ENCODE measurements at places on chromosomes 1 and 21. TPM values are rescaled to one million over a fixed set of nuclear protein-coding genes. Genes with fewer than 3 reads are reported as not detected.

The LMX1A gene
- 0.18 TPM for total RNA-seq

The MPZ gene
- 4.5 TPM for total RNA-seq

The LAMTOR5 gene
- 101 TPM for total RNA-seq

The SPRR3 gene
- total RNA-seq: not detected

The PADI2 gene
- 0.50 TPM for total RNA-seq

The BCL2L15 gene
- 0.16 TPM for total RNA-seq

The ITLN1 gene
- total RNA-seq: 0.33 TPM

The PIGV gene
- total RNA-seq: 12.1 TPM

The AJAP1 gene
- 0.46 TPM for total RNA-seq

The UBXN10 gene
- total RNA-seq: 2.8 TPM

The HES5 gene
- total RNA-seq: 0.36 TPM

The RIIAD1 gene
- total RNA-seq: 1.2 TPM

GRCh38 chr1:35615440-35615839 is 25.9 kb downstream of the PSMB2 start:
- H3K27ac ChIP-seq: no peak overlapping the region
- peaks cover 8% of the 10 kb centered on the region for H3K36me3 ChIP-seq
- no peak for DNase-seq
- no peak overlapping the region for H3K4me3 ChIP-seq
- no peaks in the 10 kb centered on the region for H3K4me1 ChIP-seq

DNA sequence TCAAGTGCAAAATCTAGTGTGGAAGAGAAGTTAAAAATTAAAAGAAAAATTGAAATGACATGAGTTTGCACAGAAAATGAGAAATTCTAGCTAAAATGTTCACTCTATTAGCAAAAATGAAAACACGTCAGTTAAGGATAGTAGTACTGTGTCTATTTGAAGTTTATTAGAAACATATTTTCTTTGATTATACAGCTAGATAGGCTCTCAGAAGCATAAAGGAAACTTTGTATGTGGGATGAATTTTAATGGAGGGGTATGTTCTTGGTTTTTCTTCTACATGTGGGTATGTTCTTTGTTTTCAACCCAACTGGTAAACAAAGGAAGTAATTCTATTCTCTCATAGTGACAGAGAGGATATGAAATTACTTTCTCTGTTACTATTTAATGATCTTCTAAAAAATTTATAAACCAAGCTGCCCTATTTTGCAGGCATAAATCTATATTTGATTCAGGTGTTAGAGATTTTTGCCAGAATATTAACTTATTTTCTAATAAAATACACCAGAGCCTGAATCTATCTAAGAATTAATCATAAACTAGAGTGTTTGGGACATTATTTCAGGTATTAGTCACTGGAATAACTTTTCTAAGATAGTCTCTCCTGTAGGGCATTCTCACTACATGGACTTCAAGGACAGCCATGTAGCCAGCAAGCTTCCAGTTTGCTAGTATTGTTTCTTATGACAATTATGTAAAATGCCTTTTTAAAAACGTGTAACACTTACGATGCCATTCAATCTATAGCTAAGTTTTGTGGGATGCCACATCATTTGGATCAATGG is 15.8 kb downstream of the GPSM2 start:
- no peak for DNase-seq
- H3K4me3 ChIP-seq: no peak overlapping the region
- H3K36me3 ChIP-seq: no peaks in the 10 kb centered on the region
- H3K27ac ChIP-seq: no peak overlapping the region

DNA sequence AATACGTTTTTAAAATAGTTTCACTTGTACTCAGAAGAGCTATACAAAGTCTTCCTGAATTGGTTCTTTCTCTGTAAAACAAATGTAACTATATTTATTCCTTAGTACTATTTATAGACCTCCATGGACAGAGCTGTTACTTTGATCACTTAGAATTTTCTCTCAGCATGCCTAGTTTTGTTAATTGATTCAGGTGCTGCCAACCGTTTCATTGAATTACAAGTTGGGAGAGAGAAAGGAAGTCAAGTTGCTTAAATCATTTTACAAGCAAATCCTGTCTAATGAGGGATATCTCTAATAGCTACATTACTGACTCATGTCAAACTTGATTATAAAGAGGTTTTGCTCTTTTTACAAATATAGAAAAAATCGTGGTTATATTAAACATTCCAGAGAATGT is 241.0 kb downstream of the FMN2 start:
- no peak overlapping the region for H3K27ac ChIP-seq
- no peak overlapping the region for H3K4me3 ChIP-seq
- no peaks in the 10 kb centered on the region for H3K4me1 ChIP-seq
- H3K36me3 ChIP-seq: no peaks in the 10 kb centered on the region
- no peak for DNase-seq
- no peaks in the 10 kb centered on the region for H3K27me3 ChIP-seq

DNA sequence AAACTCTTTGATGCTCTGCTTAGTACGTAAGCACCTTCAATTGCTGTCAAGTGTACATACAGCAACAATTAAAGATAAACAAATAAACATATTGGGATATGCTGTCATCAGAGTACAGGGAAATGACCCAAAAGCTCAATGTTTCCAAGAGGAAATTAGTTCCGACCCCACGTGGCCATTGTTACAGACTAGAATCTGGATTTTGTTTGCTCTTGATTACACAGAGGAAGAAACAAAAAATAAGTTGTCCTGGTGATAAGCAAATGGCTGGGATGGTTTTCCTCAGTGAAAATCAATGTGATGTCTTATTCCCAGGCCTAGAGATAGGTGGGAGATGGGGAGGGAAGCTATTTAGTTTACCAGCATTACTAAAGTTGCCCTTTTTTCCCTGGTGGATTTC is 113.0 kb upstream of the UBE2U start:
- DNase-seq: no peak
- peaks cover 18% of the 10 kb centered on the region for H3K4me1 ChIP-seq
- no peak overlapping the region for H3K27ac ChIP-seq
- H3K36me3 ChIP-seq: peaks cover 3% of the 10 kb centered on the region

- H3K4me3 ChIP-seq: peak overlapping the region; percentile 16
- no peaks in the 10 kb centered on the region for H3K36me3 ChIP-seq
- H3K27me3 ChIP-seq: no peaks in the 10 kb centered on the region
- no peak overlapping the region for H3K27ac ChIP-seq
- DNase-seq: no peak
These were observed 684 bp downstream of the IFI16 start for GRCh38 chr1:159010391-159010790.

- H3K36me3 ChIP-seq: peaks cover 4% of the 10 kb centered on the region
- H3K27ac ChIP-seq: peak overlapping the region; percentile 63
- H3K4me3 ChIP-seq: peak overlapping the region; percentile 33
- peaks cover 68% of the 10 kb centered on the region for H3K4me1 ChIP-seq
- DNase-seq: no peak
- no peaks in the 10 kb centered on the region for H3K27me3 ChIP-seq
These were observed 56.9 kb downstream of the SLC45A1 start for GRCh38 chr1:8374812-8375211.

- peaks cover 4% of the 10 kb centered on the region for H3K4me1 ChIP-seq
- peaks cover 2% of the 10 kb centered on the region for H3K36me3 ChIP-seq
- no peak overlapping the region for H3K4me3 ChIP-seq
- DNase-seq: no peak
- no peak overlapping the region for H3K27ac ChIP-seq
These were observed 5.3 kb downstream of the MIB2 start for GRCh38 chr1:1620433-1621139.

DNA sequence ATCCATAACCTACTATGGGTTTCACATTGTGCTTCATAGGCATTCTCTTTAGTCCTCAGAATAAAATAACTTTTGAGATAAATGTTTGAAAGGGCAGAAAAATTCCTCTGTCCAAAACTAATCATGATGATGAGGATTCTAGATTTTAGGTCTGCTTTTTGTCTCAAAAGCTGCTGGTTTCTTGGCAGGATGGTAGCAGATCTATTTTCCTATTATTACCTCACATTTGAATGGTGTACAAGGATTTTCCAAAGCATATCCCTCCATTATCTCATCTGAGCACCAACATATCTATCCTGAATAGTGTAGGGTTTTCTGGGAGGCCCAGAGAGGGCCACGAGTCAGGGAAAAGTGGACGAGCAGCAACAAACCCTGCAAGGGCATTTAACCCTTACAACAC is 201.9 kb downstream of the PLPP3 start:
- peaks cover 6% of the 10 kb centered on the region for H3K4me1 ChIP-seq
- H3K36me3 ChIP-seq: no peaks in the 10 kb centered on the region
- no peak overlapping the region for H3K27ac ChIP-seq
- H3K4me3 ChIP-seq: no peak overlapping the region
- H3K27me3 ChIP-seq: peaks cover 22% of the 10 kb centered on the region

DNA sequence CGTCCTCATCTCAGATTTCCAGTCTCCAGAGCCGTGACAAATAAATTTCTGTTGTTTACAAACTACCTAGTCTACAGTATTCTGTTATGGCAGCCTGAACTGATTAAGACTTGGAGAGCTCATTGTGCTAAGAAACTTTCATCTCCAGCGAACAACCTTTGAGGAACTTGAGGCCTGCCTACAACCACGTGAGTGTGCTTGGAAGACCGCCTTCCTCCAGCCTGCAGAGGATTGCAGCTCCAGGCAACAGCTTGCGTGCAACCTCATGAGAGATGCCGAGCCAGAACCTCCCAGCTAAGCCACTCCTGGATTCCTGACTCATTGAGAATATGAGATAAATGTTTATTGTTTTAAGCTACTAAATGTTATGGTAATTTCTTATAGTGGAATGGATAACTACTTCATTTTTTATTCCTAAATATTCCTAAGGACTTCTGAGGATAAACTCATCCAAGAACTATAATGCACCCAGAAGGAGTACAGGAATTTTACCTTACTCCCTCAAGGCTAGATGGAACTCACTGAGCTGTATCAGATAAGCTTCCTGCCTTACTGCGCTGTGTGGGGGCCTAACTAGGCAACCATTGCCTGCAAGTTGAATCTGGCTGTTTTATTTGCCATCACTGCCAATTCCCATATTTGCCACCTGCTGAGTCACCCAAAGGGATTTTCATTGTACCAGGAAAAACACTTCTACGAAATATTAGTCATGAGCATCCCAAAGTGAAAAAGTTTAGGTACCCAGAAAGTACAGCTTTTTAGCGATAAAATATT is 17.6 kb downstream of the FAM177B start:
- no peaks in the 10 kb centered on the region for H3K36me3 ChIP-seq
- no peak for DNase-seq
- H3K4me1 ChIP-seq: peaks cover 12% of the 10 kb centered on the region
- peaks cover 3% of the 10 kb centered on the region for H3K27me3 ChIP-seq

DNA sequence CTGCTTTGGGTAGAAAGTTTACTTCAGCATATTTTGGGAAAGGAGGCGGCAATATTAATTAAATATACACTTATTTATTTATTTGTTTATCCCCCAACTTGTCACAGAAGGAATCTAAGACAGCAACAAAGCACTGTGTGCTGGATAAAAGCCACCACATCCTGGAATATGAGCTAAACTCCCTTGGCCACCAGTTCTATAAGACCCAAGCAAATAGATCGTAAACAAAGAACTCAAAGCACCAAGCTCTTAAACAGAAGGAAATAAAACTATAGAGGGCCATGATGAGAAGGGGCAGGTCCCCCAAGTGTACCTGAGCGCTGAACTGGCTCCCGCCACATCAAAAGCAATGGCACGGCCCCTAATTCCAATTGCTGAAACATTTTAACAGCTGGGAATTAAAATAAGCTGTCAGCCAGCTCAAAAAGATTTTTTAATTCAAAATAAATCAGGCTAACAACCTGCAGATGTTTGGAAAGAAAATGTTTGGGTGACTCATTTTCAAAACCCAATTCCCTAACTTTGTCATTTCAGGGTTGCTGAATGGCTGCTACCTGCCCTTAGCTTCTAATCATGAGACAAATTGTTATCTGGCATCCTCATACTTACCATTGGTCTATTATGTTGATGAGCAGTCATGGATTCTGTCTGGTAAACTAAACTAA is 127.1 kb downstream of the SLC30A10 start:
- no peak for DNase-seq
- no peaks in the 10 kb centered on the region for H3K36me3 ChIP-seq
- no peaks in the 10 kb centered on the region for H3K27me3 ChIP-seq
- peaks cover 4% of the 10 kb centered on the region for H3K4me1 ChIP-seq
- H3K27ac ChIP-seq: no peak overlapping the region

GRCh38 chr1:223189903-223190724 is 47.1 kb upstream of the TLR5 start:
- no peak overlapping the region for H3K27ac ChIP-seq
- H3K27me3 ChIP-seq: peaks cover 11% of the 10 kb centered on the region
- H3K4me1 ChIP-seq: peaks cover 12% of the 10 kb centered on the region
- H3K36me3 ChIP-seq: no peaks in the 10 kb centered on the region
- no peak for DNase-seq

DNA sequence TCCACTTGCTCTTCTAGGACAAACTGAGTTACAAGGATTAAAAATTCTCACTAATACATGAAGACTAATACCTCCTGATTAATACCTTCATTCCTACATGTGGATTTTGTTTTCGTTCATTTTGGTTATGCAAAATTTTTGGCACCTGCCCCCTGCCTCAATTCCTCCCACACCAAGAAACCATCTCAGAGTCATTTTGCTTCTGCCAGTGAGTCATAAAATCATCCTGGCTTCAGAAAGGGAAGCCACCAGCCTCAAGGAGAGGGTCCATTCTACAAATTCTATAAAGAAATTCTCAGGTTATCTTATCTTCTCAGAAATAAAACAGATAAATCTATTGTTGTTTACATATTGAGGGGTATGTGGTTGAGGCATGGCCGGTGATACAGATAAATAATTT is 103.2 kb upstream of the COA6 start:
- peaks cover 7% of the 10 kb centered on the region for H3K27me3 ChIP-seq
- no peak overlapping the region for H3K27ac ChIP-seq
- DNase-seq: no peak
- peaks cover 6% of the 10 kb centered on the region for H3K4me1 ChIP-seq

DNA sequence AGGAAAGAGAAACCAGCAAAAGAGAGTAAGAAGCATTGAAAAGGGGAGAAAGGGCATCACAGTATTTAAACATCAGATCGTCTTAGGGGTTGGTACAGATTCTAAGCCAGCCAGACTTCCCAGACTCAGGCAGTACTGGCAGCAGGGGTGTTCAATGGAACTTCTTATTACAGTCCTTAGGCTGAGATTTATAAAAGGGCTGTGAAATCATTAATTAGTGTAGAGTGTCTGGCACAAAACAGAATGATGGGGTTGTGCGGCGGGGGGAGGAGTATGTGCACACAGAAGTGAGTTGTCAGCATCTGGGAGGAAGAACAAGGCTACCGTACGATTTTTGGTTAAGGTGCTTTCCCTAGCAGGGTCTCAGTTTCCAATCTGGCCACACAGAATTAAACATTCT is 38.2 kb downstream of the ARHGEF11 start:
- peaks cover 2% of the 10 kb centered on the region for H3K36me3 ChIP-seq
- no peak for DNase-seq
- no peak overlapping the region for H3K27ac ChIP-seq
- H3K4me1 ChIP-seq: peaks cover 14% of the 10 kb centered on the region
- H3K4me3 ChIP-seq: no peak overlapping the region

Measured in progenitor cell of endocrine pancreas (in vitro differentiated cells).